ENCODE measurements at places on chromosomes 7 and 10.

- H3K4me3 ChIP-seq: no peak overlapping the region
- H3K27ac ChIP-seq: peak overlapping the region; percentile 63
- H3K4me1 ChIP-seq: peaks cover 30% of the 10 kb centered on the region
- DNase-seq: no peak
Measured at GRCh38 chr10:61837755-61838171, 63.7 kb upstream of the ARID5B start.

GRCh38 chr7:110521357-110521911, 569.5 kb upstream of the LRRN3 start:
- H3K4me3 ChIP-seq: no peak overlapping the region
- H3K4me1 ChIP-seq: no peaks in the 10 kb centered on the region
- no peak overlapping the region for H3K27ac ChIP-seq
- DNase-seq: no peak
- H3K27me3 ChIP-seq: no peaks in the 10 kb centered on the region

- H3K4me3 ChIP-seq: no peak overlapping the region
- H3K36me3 ChIP-seq: peaks cover 80% of the 10 kb centered on the region
- peaks cover 6% of the 10 kb centered on the region for H3K4me1 ChIP-seq
- H3K27me3 ChIP-seq: no peaks in the 10 kb centered on the region
Measured at GRCh38 chr10:98242823-98243222, 25.2 kb downstream of the LOXL4 start.

- H3K27ac ChIP-seq: no peak overlapping the region
- peaks cover 100% of the 10 kb centered on the region for H3K36me3 ChIP-seq
Measured at GRCh38 chr10:128070161-128070560, 56.1 kb downstream of the MKI67 start.
